Stimulated activated CD4-positive, alpha-beta T cell treated with anti-CD3 and anti-CD28 coated beads, Interleukin-4, amount 100 ng/mL, for 4 hours (primary cell): ENCODE measurements at places on chromosomes 6 and 20.

GRCh38 chr6:897528-898207 is 204.7 kb upstream of the EXOC2 start:
- DNase-seq = no peak

GRCh38 chr6:90038961-90039653 is 144.8 kb downstream of the GJA10 start:
- DNase-seq = no peak

DNA sequence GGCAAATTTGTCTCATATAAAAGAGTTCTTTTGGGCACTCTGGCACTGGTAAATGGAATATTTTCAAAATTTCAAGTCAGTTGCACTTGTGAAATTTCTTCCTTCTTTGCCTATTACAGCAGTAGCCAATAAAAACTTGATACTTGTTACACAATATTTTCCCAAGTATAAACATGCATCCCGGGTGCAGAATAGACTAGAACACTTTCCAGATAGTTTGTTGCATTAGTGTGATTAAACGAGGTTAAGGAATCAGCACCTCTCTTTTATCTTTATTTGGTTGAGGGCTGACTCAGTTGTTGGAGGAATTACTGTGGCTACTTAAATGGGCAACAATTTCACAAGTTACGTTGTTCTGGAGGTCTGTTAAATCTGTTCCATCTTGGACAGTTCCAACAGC is 467.5 kb downstream of the CDKAL1 start:
- no peak for DNase-seq

DNA sequence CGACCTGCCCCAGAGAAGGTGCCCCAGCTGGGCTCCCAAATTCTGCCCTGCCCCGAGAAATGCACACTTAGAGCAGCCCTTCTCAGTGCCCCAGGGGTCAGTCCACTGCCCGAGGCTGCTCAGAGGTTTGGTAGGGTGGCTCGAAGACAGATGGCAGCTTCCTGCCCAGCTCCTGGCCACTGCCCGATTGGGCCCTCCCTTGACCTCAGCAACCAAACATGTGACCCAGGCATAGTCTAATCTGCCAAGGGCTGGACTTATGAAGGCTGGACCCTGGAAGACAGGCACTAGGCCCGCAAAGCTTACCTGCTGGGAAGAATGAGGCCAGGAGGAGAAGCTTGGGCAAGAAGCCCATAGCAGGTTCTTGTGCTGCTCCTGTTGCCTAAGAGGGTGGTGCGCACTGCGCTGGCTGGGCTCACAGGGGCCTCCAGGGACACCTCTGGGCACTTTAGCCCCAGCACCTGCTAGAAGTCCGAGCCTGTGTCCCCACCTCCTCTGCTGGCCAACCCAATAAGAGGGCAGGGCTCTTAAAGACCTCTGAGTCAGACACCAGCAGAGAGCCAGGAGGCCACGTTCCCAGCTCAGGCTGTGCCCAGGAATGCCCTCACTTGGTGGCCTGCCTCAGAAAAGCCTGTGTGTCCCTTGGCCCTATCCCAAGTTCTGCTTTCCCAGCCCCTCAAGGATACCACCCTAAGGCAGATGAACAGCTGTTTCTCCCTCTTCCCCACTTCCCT is 5.5 kb downstream of the SIGLEC1 start:
- no peak for DNase-seq

DNA sequence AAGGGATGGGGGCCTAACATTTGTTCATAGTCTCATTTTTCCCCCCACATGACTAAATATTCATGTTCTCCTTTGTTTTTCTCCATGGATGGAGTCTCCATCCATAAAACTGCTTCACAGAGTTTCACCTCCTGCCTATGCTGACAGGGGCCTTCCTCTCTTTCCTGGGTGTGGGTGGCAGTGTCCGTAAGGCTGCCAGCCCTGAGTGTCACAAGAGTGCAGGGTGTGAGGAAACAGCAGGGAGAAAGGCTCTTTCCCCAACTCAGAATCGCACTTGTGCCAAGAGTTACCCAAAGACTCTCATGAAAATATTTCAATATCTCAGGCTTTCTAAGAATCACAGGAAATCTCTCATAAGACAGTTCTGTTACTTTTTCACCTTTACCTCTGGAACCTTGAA is 346.2 kb upstream of the MMS22L start:
- no peak for DNase-seq

DNA sequence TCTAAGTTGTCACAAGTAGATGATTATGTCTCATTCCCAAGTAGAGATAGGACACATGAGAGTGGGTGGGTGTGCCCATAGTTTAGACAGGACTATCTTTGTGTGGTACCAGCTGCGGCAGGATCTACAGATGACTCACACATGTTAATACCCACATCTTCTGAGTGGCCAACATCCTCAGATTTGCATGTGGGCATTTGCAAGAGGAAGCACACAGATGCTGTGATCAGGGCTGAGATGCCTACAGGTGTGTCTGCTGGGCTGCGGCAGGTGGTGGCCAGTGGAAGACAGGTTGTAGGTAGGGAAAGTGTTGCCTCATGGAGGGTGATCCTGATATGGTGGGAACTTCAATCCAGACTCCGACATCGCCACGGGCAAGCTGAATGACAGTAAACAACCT is 50.8 kb downstream of the UTRN start:
- DNase-seq = no peak

DNA sequence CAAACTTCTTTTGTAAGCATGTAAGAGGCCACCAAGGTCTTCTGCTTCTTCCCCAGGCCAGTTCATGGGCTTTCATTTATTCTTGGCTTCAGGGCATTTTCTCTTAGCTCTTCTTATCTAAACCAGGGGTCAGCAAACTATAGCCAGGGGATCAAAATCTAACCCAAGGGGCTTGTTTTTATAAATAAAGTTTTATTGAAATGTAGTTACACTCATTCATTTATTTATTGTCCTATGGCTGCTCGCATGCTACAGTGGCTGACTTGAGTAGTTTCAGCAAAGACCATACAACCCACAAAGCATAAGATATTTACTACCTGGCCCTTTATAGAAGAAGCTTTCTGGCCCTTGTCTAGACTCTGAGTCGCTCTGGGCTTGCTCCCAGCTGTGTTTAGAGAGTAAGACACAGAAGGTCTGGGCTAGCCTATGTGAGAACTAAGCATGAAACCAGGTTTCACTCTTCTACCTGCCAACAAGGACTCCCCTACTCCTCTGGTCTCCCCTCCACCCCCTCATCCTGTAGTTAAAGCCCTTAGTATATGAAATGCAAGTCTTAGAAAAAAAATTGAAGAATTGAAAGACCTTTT is 43.2 kb downstream of the KHDC1L start:
- no peak for DNase-seq

- no peak for DNase-seq
These were observed 58.4 kb upstream of the ARID1B start for GRCh38 chr6:156718647-156719394.
